RWPE1 (cell line): ENCODE measurements at places on chromosomes 1 and 21.

DNA sequence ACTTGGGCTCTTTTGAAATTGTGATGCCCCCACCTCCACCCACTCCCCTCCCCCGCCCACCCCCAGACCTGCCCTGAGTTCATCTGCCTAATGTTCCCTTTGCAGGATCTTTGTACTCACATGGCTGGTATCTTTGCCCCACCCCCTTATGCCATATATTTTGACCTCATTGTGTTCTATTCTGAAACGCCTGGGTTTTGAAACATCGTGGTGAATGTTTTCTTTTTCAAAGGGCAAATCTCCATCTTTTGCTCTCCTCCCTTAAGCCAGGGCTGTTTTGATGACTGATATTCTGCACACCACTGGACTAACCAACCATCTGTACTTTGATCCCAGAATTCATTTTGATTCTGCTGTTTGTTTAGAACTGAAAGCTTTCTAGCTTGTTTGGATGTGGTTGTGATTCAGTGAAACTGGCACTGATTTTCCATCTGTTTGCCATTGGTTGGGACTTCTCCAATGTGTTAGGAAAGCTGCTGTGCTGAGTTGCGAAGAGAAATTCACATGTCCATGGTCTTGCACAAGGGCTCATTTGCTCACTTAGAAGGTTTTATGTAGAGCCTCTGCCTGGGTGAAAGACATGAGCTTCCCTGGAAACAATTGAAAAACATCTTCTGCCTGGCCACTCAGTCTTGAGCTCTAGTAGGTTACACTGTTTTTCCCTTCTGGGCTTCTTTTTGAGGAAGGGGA lies 16.5 kb downstream of the SMAP2 start:
- DNase-seq: no peak

DNA sequence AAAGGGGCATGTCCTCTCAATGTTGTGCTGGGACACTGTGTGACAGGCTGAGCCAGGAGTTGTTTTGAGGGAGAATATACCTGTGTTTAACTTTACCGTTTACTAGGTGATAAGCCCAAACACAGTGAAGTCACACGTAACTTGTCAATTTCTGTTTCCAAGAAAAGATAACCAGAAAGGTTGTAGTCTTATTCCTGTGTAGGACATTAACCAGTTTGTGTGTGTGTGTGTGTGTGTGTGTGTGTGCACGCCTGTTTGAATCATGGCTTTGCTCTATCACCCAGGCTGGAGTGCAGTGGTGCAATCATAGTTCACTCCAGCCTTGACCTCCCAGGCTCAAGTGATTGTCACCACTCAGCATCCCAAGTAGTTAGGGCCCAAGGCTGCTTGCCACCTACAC lies 83.6 kb downstream of the MRPS6 start:
- no peak for DNase-seq

DNA sequence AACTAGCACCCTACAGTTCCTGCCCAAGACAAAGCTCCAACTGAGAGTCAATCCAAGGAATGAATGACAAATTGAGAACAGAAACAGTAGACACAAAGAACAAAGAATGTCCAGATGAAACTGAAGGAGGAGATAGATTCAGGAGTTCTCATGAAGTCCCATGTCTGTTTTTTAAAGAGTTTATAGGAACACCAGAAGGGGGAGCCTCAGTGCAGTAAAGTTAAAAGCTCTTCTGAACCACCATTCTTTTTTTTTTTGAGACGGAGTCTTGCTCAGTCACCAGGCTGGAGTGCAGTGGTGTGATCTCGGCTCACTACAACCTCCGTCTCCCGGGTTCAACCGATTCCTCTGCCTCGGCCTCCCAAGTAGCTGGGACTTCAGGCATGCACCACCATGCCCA lies 323.6 kb downstream of the MRPL39 start:
- peak; percentile 3 for DNase-seq

- DNase-seq: no peak
These were observed 3.3 kb upstream of the ADAMTS5 start for GRCh38 chr21:26969971-26970725.

GRCh38 chr1:21280011-21280471 lies 10.2 kb downstream of the ECE1 start:
- no peak for DNase-seq

DNA sequence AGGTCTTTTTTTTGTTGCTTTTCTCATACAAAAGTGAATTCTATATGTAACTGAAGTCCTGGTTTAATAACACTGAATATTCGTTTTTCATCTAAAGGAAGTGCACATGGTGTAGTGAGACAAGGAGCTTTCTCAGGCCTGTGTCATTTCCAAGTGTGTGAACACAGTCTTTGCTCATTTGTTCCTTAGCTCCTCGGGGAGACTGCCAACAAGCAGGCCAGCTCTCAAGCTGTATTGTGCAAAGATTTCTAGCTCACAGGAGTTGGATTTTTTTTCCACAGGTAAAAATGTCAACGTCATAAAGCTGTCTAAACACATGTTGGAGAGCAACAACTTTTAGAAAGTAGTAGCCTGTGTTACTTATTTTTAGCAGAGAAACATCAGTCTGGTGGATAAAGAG lies 87.8 kb upstream of the S1PR1 start:
- DNase-seq: no peak

DNA sequence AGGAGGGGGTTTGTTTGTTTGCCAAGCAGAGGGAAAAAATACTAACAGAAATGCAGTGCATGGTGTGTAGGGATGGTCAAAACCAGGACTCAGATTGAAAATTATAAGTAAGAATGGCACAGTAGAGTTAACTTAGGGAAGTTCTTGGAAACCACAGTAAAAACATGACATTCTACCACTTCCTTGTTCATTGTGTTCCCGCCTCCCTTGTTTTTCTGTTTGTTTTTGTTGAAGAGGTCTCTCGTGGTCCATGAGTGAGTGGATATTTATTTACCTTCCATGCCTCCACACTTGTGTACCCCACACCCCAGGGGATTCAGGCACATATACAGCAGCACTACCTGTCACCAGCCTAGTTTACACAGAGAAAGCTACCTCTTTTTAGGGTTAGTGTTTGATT lies 69.6 kb downstream of the OLFML2B start:
- DNase-seq: no peak

GRCh38 chr1:109243860-109244552 lies 5.3 kb upstream of the CELSR2 start:
- DNase-seq: no peak

DNA sequence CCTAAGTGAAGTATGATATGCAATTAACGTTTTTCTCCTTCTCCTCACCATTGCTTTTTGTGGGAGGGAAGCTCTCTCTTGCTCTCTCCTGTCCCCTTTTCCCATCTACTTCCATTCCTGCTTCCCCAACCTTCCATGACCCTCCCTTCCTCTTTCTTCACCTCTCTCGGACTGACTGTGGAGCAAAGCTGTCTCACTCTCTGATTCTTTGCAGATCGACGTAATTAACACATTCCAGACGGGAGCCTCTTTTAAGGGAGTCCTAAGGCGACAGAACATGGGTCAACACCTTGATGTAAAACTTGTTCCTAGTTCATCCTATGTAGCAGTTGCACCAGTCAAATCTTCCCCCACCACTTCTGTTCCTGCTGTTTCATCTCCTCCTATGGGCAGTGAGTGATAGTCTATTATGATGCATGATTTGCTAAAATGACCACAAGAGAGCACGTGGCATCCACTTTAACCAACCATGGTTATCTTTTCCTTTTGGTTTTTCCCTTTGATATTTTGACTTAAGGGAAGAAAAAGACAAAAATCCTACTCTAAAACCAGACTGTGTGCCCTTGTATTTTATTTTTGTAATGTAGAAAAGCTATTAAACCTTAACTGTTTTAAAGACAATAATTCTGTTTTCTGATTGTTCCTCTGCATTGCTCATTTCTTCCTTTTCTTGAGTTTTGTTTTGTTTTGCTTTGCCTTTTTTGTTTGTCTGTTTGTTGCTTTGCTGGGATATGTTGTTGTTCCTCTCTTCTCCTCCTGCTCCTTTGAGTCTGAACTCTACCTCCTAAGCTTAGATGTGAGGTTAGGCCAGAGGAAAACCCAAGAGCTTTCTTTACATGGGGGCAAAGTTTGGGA lies 31.7 kb upstream of the LAX1 start:
- no peak for DNase-seq

- DNase-seq: no peak
These were observed 81.1 kb upstream of the CNTN2 start for GRCh38 chr1:204961765-204962419.

GRCh38 chr1:210792250-210793102 lies 341.5 kb downstream of the KCNH1 start:
- peak; percentile 63 for DNase-seq

DNA sequence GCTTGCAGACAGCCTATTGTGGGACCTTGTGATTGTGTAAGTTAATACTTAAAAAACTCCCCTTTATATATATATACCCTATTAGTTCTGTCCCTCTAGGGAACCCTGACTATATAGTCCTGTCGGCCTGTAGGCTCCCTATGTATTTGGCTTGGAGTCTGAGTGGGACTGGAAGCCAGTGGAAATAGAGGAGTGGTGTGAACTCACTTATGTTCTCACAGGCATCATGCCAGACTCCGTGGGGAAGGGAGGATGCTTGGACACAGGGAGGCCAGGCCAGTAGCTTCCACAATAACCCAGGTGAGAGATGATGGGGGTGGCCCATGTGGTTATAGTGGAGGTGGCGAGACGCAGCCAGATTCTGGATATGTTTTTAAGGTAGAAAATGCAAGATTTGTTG lies 136.7 kb upstream of the SYT6 start:
- DNase-seq: no peak

DNA sequence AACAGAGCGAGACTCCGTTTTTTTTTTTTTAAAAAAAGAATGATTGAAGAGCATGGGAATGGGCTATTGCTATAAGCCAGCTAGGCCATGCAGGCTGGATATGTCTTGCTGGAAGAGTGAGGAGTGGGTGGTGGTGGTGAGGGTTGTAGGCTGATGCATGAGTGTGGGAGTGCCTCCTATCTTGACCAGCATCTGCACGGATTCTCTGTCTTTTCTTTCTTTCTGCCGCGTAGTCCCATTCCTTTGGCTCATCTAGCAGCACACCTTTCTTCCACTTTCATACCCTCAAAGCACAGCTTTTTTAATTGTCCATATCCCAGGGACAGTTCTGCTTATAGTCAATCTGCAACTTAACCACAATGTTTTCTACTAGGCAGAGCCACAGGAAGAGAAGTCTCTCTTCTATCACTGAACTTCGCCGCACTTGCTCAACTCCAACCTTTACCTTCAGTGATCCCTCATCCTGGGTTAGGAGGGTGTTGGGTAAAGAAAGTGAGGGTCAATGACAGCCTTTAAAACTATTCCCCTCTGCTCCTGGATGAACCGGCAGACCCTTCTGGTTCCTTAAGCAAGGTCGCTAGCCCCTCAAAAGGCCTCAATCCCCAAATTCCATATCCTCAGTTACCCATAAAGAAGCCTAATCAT lies 15.2 kb downstream of the ADCY10 start:
- DNase-seq: no peak

DNA sequence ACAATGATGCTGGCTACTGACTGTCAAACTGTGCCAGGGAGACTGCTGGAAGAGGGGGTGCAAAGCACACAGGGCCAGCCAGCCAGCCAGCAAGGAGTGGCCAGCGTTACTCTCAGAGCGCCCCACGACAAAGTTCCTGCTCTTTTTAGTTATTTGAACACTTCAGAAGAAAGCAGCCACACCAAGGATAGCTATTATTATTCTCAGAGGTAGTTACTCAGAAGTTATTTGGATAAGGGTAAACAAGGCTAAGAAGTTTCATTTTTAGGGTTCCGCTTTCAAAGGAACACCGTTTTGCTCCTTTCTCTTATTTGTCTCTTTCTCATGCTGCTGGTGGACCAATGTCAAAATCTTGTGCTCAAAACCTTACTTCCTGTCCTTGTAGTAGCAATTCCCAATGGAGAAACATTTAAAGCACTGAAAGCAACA lies 59.9 kb downstream of the VANGL2 start:
- no peak for DNase-seq

DNA sequence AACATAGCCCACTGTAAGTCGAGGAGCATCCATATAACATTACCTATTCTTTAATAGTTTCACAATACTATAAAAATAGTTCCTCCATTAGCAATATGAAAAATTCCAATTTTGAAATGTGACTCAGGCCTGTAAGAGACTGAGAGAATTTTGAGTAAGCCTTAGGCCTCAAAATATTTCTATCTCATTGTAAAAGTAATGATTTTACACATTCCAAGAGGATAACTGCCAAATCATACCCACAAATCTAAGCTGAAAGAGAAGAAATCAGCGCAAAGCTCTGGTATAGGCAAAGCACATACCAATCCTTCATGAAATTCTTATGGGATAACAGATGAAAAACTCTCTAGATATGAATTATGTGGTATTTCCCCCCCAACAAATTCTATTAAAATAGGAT lies 144.1 kb downstream of the CDC42BPA start:
- no peak for DNase-seq

DNA sequence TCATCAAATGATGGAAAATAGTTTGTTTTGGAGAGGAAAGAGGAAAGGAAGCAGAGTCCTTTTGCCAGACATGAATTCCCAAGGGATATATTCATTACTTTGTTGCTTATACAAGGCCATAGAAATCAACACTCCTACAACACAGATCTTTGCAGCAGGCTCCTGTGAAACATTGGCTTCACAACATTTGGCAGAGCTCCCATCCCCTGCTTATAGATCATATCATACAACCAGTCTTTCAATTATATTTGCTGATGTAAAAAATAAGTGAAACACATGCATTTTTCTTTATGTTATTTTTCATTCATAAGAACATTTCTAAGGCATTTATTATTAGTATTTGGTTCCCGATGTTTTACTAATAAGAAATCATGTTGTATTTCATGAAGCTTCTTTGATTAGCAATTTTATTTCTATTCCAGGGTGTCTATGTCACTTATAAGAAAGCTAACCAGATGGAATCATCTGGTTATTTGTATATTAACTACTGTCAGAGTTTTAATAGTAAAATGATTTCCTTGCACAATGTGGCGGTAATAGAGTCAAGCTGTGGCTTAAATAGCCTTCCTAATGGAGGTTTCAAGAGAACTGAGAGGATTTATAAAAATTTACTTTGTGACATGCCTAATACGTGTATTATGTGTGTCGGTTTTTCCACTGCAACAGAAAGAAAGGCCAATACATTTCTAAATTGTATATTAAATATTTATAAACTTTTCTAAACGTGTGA lies 470.3 kb upstream of the NCAM2 start:
- no peak for DNase-seq

DNA sequence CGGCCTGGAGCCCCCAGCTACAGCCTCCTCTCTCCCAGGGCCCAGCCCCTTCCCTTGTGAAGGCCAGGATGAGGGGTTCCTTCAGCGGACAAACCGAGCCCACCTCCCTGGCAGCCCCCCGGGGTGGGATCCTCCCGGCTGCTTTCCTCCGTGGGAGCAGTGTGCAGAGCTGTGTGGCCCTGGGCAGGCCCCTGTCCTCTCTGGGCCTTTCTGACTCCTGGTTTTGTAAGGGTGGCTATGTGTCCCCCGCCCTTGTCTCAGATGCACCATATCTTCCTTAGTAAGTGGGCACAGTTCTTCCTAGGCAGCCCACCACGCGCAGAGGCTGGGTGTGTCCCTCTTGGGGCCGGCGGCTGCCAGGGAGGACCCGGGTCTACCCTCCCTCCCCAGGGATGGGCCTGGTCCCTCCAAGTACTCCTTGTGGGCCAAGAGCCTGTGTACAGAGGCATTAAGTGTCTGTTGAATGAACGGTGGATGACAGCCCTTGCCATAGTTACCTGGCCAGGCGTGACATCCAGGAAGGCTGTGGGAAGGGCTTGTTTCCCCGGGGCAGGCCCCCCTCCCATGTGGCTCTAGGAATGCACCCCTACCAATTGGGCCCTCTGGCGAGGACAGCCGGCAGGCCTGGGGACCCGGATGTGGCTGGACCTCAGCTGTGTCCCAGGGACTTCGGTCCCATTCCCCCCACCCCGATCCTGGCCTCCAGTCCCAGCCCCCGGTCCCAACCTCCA lies 3.8 kb downstream of the SMIM1 start:
- DNase-seq: no peak
